Amniotic epithelial cell (primary cell): ENCODE measurements at places on chromosomes 1 and 21.
A peak's percentile ranks its signal among the peaks of the same experiment; 100 is the strongest.

GRCh38 chr21:37974081-37974480, 57.8 kb upstream of the KCNJ6 start:
- DNase-seq: peak; percentile 8

DNA sequence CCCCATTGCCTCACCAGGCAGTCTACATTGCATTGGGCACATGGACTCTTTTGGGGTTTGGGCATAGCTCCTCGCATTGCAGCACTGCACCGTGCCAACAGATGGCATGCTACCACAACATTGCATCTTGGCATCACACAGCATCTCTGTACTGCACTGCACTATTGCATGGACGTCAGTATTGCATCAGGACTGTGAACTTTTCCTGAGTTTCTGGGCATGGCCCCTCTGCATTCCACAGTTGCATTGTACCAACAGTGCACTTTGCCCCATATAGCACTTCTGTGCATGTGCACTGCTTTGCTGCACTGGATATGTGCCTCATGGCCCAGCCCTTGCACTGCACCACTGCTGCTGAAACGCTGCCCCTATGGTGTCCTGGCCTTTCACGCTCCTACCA, 9.6 kb downstream of the PTPRU start:
- DNase-seq: peak; percentile 73

GRCh38 chr1:9289090-9289534, 3.6 kb upstream of the SPSB1 start:
- DNase-seq: peak; percentile 75

DNA sequence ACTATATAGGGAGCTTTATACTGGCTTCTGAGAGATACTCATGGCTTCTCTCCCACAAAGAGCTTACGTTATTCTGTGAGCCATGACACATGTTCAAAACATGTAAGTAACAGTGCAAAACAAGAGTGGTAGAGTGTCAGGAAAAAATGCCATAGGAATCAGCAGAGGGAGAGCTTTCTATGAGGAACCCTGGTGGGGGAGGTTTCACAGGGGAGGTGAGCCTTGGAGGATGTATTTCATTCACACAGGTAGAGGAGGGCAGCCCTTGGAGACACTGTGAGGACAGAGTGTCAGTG, 72.7 kb upstream of the LYST start:
- peak; percentile 58 for DNase-seq

DNA sequence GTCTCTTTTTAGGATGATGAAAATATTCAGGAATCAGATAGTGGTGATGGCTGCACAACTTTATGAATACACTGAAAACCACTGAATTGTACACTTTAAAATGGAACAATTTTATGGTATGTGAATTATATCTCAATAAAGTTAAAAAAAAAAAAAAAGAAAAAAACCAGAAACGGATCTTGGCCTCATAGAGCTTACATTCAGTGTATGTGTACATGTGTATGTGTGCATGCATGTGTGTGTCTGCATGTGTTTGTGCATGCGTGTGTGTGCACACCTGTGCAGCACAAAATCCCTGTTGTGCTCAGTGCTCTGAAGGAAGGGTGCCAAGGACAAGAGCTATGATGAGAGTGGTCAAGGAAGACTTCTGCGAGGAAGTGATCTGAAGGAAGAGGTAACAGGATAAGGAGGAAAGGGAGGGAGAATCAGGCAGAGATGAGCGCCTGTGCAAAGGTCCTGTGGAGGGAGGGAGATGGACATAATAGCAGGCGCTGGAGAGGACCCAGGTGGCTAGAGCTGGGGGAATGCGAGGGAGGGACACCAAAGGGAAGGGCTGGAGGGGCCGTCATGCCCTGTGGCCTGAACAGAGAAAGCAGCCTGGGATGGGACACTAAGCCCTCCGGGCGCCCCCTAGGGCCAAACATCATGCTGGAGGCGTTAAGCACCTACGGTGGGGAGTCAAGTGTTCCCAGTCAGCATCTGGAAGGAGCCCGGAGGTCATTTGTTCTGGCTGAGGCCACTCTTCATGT, 25.2 kb downstream of the NKAIN1 start:
- no peak for DNase-seq

DNA sequence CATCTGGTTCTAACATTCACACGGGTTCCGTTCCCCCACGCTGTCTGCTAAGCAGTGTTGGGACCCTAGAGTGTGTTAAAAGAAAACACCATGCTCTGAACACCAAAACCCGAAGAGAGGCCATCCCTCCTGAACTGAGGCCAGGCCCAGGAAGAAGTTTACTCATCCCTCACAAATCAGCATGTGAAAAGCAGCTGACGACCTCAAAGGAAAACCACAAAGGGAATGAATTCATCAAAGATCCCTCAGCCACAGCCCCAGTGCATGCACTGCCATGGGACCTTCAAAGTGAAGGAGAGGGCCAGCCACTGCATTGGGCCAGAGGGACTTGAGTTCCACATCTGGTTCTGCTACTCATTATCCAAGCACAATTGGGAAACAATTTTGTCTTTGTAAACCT, 7.0 kb upstream of the PSEN2 start:
- peak; percentile 60 for DNase-seq

DNA sequence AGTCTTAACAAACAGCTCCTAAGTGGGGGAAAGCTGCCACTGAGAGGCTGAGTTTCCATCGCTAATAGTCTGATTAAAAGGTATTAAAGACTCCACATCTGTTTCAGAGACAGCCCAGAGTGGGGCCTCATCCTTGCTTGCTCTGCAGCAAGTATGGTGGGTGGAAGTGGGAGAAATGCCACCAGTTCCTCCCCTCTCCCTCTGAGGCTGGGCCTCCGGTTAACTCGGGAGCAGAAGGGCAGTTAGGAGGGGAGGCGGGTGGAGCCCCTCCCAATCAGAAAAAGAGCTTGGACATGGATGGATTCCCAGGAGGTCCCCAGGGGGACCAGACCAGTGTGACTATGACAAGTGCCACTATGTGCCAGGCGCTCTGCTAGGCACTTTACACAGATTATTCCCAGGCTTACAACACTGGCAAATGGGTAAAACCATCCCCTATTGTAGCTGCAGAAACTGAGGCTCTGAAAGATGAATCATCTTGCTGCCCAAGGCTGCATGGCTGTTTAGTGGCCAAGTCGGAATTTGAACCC, 11.4 kb upstream of the ASCL5 start:
- peak; percentile 7 for DNase-seq

DNA sequence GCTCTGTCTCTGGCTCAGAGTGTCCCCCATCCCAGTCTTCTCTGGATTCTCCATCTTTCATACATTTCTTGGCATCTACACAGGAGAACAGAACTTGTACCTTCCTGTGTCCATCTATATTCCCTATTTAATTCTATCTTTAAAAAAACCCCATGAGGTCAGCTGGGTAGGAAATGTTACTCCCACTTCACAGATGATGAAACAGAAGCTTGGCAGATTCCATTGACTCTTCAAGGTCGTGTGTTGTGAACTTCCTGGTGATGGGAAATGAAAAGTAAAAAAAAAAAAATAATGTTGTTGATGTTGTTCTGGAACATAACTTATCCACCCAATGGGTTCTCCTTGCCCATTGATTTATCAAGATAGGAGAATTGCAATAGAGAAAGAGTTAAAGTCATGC, 8.9 kb downstream of the CHI3L2 start:
- peak; percentile 15 for DNase-seq

GRCh38 chr21:17828223-17828622, 9.1 kb upstream of the C21orf91 start:
- DNase-seq: peak; percentile 27

DNA sequence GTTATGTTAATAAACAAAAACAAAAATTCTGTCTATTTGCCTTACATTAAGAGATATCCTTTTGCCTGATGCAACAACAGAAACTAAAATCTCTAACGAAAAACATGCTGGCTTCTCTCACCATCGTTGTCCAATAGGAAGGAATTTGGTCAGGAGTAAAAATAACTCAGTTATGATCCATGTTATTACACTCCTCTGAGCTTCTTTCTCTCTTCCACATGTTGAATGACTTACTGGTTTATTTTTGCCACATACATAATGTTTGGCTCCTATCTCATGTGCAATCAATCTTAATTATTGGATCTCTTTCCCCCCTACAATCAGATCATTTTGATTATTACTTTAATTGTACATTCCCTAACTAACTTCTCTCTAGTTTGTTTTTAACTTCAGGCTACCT, 688.4 kb downstream of the USP25 start:
- DNase-seq: no peak

DNA sequence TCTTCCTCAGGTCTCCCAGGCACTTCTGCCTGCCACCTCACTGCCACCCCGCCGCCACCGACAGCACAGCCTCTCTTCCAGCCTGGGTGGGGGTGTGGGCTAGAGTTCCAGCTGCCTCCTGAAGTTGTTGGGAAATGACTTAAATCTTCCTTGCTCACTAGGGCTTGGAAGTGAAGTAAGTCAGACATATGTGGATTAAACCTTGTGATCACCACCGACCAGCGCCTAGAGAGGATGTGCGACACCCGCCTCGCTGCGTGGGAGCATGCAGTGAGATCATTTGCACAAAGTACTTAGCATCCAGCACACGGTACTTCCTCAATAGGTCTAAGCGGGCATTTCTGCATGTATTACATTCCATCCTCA, 71.4 kb upstream of the FAM20B start:
- DNase-seq: no peak

DNA sequence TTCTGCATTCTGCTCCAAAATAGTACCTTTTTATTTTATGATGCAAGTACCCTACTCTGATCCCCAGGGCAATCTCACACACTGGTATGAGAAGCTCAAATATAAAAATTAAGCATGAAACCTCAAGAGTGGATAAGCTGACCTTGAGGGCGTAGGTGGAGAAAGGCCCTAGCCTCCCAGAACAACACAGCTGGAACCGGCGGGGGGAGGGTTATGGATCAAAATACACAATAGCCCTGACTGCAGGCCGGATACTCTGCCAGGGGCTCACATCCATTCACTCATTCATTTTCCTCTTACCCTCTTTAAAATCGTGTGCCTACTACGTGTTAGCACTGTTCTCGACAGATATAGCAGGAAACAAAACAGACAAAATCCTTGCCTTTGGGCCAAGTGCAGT, 32.8 kb upstream of the ECE1 start:
- peak; percentile 77 for DNase-seq

- peak; percentile 99 for DNase-seq
These were observed 705 bp upstream of the SLC50A1 start for GRCh38 chr1:155134880-155135414.
